ENCODE measurements at places on chromosomes 2 and 18.

- DNase-seq = no peak
These were observed 43.9 kb downstream of the ATIC start for GRCh38 chr2:215355801-215356200.

- DNase-seq = no peak
These were observed 60.0 kb downstream of the HS1BP3 start for GRCh38 chr2:20590704-20591515.

GRCh38 chr2:12270876-12271588 is 445.7 kb upstream of the TRIB2 start:
- no peak for DNase-seq

GRCh38 chr2:169143998-169144397 is 74.6 kb downstream of the DHRS9 start:
- no peak for DNase-seq

DNA sequence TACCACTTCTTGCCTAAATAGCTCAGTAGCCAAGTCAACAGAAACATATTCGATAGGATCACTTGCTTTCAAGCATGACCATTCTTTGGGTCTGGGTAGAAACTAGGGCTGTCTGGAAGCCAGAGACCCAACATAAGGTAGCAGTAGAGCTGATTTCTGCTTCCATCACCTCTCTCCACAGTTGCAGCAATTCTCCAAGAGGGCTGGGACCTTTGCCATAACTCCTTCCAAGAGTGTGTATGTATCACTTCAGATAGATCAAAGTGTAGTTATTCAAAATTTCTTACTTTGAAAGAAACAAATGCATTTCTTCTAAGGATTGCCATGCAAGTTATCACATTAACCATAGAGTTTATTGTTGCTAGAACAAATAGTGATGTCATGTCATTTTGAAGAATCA is 172.0 kb upstream of the GALNT5 start:
- DNase-seq = no peak

DNA sequence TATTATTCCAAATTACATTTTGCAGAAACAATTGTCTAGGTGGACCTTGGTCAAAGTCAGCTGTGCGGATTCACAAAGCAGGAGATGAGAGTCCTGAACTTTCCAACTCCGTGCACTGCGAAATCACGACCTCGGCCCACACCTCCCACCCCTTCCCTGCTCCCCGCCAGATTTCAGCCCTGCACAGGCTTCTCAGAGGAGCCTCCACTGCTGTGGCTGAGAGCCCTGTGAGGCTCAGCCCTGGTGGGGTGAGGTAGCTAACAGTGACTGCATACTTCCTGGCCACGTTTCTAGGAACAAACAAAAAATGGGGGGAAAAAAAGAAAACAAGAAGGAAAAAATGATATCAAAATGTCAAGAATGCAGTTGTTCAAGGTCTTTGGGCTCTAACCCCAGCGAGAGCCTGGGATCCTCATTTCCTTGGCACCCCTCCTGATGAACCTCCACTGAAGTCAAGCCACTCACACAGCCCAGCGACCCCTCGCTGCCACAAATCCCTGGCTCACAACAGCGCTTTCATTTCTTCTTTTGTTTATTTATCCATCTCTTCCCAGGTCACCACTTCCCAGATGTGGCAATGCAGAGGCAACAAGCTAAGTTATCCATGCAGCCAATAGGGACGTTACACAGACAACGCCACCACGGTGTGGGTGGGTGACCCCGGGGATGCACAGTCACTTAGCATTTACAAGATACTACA is 729.7 kb upstream of the ID2 start:
- DNase-seq = no peak

DNA sequence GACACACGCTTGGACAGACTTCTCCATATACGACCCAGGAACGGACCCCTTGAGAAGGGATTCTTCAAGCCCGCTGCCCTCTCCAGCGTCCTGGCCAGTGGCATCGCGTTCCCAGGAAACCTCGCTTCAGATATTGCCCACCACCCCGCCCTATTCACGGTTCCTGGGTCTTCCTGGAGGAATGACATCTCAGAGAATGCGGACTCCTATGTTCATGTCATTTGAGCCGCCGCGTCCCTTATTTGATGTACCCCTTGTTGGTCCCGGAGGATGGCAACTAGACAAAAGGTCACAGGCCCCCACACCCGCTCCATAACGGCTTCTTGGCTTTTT is 588 bp upstream of the CCDC93 start:
- no peak for DNase-seq

DNA sequence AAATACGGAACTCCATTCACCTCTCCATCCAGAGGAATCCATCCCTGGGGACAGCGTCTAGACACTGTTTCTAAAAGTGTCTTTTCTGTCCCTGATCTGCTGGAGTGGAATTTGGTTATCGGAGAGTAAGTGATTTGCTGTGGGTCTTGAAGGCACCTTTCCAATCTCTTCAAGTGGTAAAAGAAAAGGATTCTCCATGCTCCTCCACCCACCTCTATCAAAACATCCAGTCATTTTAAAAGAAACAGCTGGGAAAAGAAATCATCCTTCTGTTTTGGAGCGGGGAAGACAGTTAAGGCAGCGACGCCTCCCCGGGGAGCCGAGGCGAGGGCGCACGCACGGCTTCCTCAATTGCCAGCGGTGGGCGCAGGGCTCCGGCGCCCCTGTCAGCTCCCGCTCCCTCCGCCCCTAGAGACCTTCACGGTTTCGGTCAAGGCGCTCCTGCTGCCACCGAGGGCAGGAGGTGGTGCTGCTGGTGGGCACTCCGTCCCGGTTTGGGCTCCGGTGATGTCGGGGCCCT is 547 bp downstream of the SLC35F5 start:
- peak; percentile 84 for DNase-seq

- no peak for DNase-seq
These were observed 16.6 kb upstream of the APCDD1 start for GRCh38 chr18:10437837-10438236.

DNA sequence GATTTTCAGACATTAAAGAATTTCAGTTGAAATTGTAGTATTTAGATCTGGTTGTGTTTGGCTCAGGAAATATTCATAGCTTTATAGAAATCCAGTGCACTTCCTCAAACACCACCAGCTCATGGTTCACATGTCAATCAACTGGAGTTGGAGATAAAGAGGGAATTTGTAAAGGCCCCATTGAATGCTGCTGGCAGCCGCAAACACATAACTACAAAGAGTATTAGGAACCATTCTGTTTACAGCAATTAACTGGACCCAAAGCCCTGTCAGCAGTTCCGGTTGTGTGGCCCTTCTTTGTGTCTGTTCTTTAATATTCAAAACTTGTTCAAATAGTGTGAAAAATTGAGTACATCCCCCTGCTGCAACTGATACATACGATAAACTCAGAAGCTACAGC is 107.4 kb upstream of the LRRTM4 start:
- DNase-seq = no peak

DNA sequence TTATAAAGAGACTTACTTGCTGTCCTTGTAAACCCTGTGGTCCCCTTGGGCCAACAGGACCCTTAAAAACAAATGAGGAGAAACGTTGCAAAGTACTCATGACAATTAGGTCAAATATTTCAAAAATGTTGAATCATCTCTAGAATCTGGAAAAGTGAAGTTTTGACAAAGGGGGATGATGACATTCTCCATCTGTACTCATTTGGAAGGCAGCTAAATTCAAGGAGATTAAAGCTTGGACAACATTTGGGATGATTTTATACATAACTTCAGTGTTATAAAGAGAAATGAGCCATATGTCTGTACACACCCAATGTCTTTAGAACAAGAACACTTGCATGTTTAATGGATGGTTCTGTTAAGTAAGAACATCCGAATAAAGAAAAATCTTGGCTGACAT is 92.9 kb downstream of the COL5A2 start:
- DNase-seq = no peak

GRCh38 chr2:226690461-226691024 is 109.1 kb downstream of the IRS1 start:
- DNase-seq = peak; percentile 35

DNA sequence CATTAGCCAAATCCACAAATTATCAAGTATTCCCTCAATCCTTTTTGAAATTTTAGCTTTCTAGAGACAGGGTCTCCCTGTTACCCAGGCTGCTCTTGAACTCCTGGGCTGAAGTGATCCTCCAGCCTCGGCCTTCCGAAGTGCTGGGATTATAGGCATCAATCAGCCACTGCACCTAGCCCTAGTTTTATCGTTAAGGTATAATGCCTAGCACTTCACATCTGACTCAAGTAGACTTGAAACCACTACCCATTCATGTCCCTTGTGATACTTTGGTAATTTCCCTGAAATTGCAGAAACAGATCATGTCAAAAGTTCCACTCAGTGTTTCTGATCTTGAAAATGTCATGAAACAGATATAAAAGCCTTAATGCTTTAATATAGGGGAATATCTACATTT is 26.3 kb downstream of the MEX3C start:
- no peak for DNase-seq

DNA sequence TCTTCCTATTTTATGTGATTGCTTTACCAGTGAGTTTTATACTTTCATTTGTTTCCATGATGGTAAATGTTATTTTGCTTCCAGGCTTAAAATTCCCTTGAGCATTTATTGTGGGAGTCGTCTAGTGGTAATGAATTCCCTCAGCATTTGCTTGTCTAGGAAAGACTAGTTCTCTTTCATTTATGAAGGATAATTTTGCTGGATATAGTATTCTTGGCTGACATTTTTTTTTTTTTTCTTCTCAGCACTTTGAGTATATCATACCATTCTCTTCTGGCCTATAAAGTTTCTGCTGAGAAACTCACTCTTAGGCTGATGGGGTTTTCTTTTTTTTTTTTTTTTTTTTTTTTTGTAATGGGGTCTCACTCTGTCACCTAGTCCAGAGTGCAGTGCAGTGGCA is 99.1 kb downstream of the EDAR start:
- no peak for DNase-seq

DNA sequence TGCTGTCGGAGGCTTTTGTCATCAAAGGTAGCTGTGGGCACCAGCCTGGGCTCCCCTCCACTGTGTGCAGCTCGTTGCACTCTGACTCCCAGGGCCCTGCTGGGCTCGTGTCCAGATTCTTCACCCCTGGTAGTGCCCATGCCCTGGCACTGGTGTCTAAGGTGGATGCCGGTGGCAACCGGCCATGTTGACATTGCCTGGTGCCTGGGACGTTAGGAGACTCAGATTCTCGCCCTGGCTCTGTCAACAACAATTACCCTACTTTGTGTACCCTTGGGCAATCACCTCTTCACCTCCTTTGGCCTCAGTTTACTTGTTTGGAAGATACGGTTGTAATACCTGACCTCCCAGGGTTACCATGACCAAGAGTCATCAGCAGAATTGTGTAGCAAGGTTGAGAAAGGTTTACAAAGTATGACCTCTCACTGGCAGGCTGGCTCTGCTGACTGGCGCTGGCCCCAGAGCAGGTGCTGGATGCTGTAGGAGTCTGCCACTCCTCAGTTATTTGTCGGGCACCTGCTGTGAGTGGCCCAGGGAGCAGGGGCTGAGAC is 41.5 kb upstream of the MCFD2 start:
- DNase-seq = no peak

DNA sequence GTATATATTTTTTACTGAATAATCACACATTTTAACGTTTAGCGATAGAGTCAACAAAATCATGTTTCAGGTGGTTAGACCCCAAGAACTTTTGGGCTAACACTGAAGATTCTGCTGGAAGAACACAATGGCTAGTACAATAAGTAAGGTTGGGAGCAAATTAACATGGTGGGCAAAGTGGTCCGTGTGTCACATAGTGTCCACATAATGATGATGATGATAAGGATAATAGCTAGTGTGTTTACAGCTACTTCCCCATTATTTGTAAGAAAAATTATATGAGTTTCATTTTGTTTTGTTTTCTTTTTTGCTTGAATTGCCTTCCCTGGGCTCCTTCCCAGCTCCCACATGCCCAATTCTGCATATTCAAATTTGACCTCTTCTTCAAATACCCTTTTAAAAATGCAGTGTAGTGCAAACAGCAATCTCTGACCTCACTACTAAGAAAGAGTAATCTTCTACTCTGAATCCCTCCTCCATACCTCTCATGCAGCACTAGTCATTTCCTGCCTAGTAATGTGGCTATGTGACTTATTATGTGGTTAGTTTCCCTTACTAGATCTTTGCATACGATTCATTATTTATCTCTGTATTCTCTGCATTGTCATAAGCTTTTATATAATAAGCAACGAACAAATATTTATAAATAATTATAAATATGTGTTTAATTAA is 16.9 kb upstream of the VPS54 start:
- DNase-seq = no peak

DNA sequence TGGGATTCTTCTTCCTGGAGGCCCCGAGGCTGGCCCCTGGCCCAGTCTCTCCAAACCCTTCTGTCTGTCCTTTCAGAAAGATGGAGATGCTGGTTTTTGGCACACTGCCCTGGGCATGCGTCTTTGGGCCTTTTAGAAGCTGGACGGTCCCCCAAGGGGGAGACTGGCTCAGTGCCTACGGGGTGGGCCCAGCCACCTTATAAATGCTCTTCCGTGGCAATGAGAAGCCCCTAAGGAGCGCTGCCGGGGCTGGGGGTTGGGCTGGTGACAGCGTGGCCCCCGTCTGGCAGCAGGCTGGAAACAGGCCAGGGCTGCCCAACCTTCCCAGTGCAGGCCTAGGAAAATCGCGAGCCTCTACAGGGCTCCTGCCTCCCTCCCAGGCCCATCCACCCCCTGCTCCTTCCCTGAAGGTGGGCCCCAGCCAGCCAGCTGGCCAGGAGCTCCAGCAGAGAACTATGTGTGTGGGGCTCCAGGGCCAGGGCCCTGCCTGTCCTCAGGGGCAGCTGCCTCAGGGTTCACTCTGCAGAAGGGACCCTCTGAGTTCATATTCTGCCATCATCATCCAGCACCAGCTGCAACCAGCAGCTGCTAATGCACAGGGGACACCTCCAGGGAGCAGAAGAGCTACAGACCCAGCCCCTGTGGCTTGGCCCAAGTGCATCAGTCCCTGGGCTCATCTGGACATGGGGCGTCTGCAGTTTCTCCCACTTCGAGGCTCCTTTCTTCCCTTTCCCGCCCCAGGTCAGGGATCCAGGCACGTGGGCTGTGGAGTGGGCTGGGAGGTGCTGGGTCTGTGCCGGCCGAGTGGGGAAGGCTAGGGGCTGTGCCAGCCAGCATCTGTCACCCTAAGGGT is 107.6 kb upstream of the OTOS start:
- DNase-seq = no peak

- peak; percentile 67 for DNase-seq
These were observed 679 bp downstream of the CLK1 start for GRCh38 chr2:200863782-200864175.

DNA sequence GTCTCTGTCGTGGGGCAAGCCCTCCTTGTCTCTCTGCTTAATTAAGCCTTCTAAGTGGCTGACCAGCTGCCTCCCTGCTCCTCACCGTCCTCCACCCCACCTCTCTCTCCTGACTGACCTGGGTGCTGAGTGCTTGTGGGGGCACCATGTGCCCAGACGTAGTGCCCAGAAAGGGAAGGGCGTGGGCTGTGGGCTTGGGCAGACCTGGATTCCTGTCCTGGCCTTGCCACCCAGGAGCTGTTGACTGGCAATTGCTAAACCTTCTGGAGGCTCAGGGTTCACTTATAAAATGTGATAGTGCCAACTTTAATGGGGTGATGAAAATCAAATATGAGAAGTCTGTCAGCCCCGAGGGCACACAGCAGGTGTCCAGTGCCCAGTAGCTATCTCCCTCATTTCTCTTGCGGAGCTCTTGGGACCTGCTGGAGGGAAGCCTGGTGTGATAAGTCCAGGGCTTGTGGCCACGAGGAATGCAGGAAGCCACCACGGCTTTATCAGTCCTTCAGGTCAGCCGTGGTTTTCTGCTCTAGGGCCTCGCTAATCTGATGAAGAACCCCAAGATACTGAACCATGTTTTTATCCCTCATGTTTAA is 22.0 kb upstream of the INHBB start:
- DNase-seq = no peak

- DNase-seq = no peak
These were observed 24.8 kb downstream of the GPC1 start for GRCh38 chr2:240460253-240460711.

- DNase-seq = no peak
These were observed 41.9 kb downstream of the BABAM2 start for GRCh38 chr2:27932396-27932795.

Data from NCI-H1417 (cell line).